ENCODE measurements at places on chromosomes 7 and 10.

- DNase-seq = no peak
Observed at GRCh38 chr10:5105626-5106025, 11.4 kb downstream of the AKR1C3 start.

DNA sequence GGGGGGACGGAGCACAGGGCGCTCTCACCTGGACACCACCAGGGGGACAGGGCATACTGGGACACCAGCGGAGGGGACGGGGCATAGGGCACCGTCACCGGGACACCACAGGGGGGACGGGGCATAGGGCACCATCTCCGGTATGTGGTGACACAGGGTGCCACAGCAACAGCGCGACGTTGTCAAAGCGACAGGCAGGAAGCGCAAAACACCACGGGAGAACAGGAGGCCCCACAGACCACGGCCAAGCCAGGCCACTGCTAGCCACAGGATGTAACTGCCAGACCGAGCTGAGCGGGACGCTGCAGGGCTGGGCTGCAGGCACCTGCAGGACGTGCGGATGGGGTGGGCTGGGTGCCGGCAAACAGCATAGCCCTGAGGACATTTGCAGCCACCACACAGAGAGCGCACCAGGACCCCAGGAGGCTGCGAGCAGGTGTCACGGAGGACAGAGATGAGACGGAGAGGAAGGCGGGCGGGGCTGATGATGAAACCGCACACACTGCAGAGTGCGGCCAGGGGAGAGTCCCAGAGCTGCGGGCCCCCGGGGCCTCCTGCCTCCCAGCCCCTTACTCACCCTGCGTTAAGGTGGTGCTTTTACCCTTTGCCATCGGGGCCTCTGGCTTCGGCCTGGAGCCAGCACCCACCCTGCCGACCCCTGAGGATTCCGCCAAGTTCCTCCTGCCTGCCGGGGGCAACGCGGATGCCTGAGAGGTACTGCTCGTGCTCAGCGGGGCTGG, 17.5 kb downstream of the MICALL2 start:
- no peak for DNase-seq

DNA sequence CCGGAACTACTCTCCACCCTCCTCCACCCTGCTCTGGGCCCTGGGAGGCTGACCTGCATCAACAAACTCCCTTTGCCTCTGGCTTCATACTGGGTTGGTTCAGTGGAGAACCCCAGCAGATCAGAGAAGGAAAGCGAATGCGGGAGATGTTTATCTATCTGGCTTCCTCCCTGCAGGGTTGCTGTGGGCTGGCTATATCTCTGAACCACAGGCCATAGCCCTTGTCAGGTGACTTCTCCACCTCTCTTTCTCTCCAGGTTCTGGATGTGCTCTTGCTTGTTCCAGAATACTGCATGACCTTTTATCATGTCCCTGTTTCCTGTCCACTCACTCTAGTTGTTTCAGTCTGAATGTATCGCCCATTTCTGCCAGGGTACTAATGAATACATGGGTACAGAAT, 51.7 kb upstream of the IFRD1 start:
- DNase-seq = no peak

DNA sequence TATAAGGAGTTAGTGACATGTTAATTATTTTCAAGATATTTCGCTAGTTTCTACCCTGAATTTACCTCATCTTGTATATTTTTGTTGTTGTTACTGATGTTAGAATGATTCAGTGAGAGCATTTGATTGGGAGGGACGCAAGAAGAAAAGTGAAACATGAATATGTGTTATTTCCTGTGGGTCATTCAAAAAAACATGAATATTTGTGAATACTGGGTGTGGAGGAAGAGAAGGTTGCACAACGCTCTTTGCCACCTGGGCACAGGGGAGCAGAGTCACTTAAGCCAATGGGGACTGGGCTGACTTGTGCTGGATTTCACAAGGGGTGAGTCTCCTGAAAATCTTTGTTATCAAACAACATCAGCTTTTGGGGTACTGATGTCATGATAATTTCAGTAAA, 39.5 kb downstream of the AGK start:
- no peak for DNase-seq

GRCh38 chr10:98045785-98046389, 15.5 kb upstream of the CRTAC1 start:
- DNase-seq = no peak

DNA sequence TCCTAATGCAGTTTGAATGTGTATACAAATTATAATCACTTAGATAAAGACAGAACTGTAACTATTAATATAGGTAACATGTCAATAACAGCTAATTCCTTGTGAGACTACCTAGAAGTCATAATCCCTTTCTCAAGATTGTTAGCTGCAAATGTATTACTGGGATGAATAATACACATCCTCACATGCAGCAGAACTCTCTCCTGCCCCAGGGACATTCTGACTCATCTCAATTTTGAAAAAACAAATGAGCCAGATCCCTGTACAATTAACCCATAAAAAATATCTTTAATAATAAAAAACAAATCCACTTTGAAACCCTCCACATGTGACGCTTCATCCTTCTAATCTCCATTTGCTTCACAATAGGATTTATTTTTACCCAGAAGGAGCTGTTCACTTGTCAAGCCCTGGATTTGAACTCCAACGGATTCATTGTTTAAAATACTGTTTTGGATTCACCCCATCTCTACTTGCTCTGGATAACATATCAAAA, 428.4 kb upstream of the TEX47 start:
- DNase-seq = no peak

GRCh38 chr10:67837541-67838314, at the start of gene DNAJC12:
Gene DNAJC12, minus strand, starts transcription at chr10:67838188. Its CDS starts 177 bp downstream, at chr10:67838011.
- no peak for DNase-seq

DNA sequence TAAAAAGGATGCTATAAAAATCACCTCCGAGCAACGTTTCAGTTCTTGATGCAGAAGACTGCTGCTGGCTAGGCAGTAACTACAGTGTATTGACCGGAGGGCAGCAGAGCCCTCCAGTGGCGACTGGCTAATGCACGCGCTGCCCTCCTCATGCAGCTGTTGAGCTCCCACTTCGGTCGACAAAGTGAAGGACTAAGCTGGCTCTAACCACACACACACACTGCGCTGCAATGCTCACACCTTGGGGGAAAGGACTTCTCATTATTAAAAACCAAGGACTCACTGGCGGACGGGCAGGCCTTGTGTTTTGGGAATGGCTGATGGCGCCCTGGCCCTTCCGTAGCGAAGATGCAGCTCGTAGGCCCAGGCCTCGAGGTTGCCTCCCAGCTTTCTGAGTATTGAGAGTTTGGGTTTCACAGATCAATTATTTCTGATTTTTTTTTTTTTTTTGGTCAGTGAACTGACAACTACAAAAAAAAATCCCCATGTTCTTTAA, 120.9 kb upstream of the DIP2C start:
- DNase-seq = no peak

- no peak for DNase-seq
Observed at GRCh38 chr10:50336140-50336539, 84.8 kb upstream of the ASAH2 start.

Measured in esophagus squamous epithelium (tissue), 5 donors.